AG04449 (cell line): ENCODE measurements at places on chromosomes 16 and 17.

DNA sequence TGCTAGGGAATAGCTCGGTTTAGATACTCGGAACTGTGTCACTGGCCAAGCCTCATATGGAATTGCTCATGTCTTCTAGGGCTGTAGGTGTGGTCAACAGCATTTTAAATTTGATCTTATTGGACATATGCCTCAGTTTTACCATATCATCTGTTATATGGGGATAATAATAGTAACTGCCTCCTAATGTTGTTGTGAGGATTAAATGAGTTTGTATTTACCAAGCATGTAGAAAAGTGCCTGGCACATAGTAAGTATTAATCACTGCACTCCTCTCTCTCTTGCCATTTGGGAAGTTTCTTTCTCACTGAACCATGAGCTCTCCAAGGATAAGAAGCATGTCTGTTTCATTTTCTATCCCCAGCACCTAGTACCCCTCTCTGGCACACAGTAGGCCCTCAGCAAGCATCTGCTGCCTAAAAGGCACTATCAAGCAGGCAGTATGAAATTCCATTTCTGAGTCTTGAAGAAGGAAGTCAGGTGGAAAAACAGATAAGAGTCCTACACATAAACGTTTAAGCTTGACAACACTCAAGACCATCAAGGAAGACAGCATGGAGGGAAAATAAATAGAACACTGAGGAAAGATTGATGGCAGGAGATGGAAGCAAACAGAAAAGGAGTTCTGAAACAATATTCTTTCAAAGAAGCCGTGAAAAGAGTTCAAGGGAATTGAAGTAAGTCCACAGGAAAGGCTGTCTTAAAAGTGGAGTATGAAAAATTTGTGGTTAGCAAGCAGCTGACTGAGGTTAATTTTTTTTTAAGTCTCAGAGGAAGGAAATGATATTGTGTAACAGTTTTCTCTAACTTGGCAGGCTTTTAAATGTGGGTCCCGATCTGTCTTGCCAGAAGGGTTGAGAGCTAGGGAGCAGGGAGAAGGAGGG lies 2.2 kb upstream of the ATP6V0A1 start:
- DNase-seq: peak; percentile 53

DNA sequence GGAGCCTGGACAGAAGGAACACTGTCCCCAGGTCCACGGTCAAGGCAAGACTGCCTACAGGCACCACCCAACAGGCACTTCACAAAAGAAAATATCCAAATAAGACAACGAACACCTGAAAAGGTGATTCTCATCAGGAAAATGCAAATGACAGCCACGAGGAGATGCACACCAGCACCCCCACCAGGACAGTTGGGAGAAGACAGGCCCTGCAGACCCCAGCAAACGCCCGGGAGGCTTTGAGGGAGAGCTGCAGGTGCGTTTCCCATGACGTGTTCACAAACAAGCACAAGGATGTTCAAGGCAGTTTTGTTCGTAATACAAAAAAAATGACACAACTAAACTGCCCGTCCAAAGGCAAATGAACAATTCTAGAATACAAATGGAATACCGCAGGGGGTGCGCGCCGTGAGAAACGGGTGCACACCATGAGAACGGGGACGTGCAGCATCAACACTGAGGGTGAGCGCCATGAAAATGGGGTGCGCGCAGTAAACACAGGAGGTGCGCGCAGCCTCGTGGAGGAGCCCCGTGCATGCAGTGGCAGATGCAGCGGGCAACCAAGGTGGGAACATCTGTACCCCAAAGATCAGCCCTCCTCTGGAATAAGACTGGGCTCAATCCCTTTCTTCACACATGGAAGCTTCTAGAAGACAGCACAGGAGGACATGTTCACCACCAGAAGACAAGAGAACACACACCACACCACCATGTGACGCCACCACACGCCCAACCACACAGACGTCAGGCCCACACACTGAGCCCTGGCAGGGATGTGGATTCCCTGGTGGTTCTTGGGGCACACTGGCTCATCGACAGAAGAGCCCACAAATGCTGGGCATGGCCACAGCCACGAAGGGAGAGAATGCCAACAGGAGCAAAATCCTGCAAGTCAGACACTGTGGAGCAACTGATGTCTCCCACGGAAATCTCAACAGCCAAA lies 91.2 kb downstream of the ZNF778 start:
- DNase-seq: no peak

DNA sequence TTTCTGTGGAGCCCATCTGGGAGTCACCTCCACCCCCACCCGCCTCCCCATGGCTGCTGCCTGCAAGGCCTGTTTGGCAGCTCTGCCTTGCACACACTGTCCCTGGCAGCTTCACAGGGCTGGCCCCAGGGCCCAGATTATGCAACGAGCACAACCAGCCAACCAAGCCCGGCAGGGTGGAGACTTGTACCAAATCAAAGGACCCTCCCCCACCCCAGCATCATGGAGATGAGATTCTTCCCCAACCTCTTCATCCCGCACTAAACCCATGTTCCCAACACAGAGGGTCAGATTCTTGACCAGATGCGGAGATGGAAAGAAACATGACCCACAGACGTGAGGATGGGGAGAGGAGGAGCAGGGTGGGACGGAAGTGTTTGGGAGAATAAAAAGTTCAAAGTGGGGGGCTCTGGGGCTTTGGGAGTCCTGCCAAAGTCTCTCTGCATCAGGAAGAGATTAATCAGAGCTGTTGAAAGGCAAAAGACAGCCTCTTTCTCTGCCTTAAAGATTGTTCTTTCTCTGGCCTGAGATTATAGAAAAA lies 3.8 kb downstream of the SMARCD2 start:
- DNase-seq: no peak

DNA sequence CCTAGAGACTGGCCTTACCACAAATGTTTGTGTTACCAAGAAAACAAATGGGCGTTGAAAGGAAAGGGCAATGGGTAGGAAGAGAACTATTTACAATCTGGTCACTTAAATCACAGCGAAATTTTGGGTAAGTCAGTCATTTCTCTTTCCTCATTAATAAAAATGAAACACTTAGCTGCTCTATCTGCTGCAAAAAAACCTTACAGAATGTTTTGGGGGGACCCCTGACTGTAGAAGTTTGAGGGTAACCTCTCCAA lies 742 bp upstream of the NUTF2 start:
- DNase-seq: no peak

DNA sequence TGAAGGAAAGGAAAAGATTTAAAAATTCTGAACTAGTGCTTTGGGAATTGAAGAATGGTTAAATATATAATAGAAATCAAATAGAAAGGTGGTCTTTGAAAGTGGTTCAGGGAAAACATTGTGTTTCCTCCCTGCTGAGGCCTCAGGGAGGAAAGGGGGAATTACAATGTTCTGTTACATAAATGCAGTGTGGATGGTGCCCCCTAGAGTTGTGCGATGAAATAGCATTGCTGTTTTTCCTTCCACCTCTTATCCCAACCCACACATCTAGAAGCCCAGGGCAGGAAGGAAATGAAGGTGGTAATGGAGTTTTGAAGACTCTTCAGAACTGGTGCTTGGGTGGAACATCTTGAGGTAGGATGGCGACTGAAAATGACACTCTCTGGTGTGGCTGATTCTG lies 6.4 kb upstream of the TOX3 start:
- DNase-seq: no peak

- no peak for DNase-seq
Observed at GRCh38 chr16:17237350-17237944, 233.3 kb downstream of the XYLT1 start.

DNA sequence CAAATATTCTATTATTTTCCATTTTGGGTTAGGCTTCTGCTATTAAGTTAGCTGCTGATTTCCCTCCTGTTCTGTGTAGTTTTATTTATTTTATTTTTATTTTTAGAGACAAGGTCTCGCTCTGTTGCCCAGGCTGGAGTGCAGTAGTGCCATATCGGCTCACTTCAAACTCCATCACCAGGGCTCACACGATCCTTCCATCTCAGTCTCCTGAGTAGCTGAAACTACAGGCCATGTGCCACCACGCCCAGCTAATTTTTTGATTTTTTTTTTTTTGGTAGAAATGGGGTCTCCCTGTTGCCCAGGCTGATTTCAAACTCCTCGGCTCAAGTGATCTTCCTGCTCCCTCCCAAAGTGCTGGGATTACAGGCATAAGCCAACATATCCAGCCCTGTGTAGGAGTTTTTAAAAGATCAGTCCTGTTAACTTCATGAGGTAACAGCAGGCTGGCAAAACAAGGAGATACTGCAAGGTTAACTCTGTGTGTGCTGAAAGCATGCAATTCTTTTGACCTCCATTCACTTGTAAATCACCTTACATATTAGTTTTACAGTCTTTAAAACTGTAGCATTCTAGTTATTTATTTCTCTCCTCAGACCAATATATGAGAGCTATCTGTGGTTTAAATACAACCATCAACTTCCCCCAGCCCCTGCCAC lies 63.2 kb downstream of the SSH2 start:
- DNase-seq: no peak

DNA sequence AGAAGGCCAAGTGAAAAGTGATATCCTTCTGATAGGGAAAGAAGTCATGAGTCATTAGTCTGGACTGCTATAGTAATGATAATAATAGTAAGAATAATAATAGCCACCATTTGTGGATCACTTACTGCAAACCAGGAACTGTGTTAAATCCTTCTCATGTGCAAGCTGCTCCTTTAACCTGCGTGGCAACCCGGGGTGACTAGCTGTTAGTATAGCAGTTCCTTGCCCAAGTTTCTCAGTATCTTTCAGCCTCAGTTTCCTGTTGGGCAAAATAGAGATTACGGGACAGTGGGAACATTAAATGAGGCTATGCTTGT lies 129.5 kb downstream of the CDH13 start:
- no peak for DNase-seq

GRCh38 chr17:36152639-36153120 lies 23.8 kb downstream of the TBC1D3B start:
- no peak for DNase-seq

DNA sequence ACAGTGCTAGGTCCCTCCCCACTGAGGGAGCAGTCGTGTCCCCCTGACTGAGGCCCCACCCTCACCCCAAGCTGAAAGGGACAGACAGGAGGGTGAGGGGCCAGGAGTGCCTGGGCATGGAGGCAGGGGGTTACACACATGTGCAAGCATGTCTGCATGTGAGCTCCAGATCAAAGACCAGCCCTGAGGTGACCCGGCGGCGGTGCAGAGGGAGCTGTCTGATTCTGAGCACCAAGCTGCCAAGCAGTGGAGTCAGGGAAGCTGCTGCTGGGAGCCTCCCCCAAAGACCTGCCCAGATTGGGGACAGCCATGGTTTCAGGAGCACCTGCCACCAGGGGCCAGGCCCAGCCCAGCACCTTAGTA lies 5.5 kb downstream of the DLX3 start:
- no peak for DNase-seq

- DNase-seq: no peak
Observed at GRCh38 chr17:44043272-44043696, 23.2 kb downstream of the LSM12 start.
